ENCODE measurements at places on chromosomes 1 and 21. TPM values are rescaled to one million over a fixed set of nuclear protein-coding genes. Genes with fewer than 3 reads are reported as not detected.

The TAS1R1 gene
- total RNA-seq: not detected

The AXDND1 gene
- not detected for total RNA-seq

- no peak for DNase-seq
Observed at GRCh38 chr1:89582571-89582970, 50.3 kb upstream of the LRRC8C start.

The KRTAP6-1 gene
- not detected for total RNA-seq
